ENCODE measurements at places on chromosomes 12 and 14. TPM values are rescaled to one million over a fixed set of nuclear protein-coding genes. Genes with fewer than 3 reads are reported as not detected.

The NTN4 gene
- 23.0 TPM for total RNA-seq

The SELPLG gene
- 2.9 TPM for total RNA-seq

The KLRG1 gene
- 6.7 TPM for total RNA-seq

The FAM181A gene
- total RNA-seq, result not detected

Measured in camera-type eye (tissue), 1 donor.